PC-9 (cell line): ENCODE measurements at places on chromosomes 3 and 15.

GRCh38 chr3:153829606-153830170 is 291.5 kb upstream of the ARHGEF26 start:
- no peaks in the 10 kb centered on the region for H3K36me3 ChIP-seq
- DNase-seq, result no peak
- H3K27me3 ChIP-seq, result no peaks in the 10 kb centered on the region
- no peak overlapping the region; the same call in 1 of the 2 replicates for H3K27ac ChIP-seq

GRCh38 chr15:57640930-57641682 is 49.4 kb downstream of the MYZAP start:
- H3K27ac ChIP-seq, result no peak overlapping the region
- no peaks in the 10 kb centered on the region for H3K36me3 ChIP-seq
- H3K4me3 ChIP-seq, result no peak overlapping the region
- DNase-seq, result no peak
- no peaks in the 10 kb centered on the region for H3K4me1 ChIP-seq
- no peaks in the 10 kb centered on the region for H3K27me3 ChIP-seq

- DNase-seq, result no peak
- H3K4me1 ChIP-seq, result no peaks in the 10 kb centered on the region
- no peak overlapping the region for H3K4me3 ChIP-seq
- no peak overlapping the region for H3K27ac ChIP-seq
- H3K27me3 ChIP-seq, result no peaks in the 10 kb centered on the region
Observed at GRCh38 chr15:68124700-68125099, 70.6 kb downstream of the PIAS1 start.

- no peak for DNase-seq
- no peaks in the 10 kb centered on the region for H3K36me3 ChIP-seq
- no peak overlapping the region for H3K4me3 ChIP-seq
- no peak overlapping the region for H3K27ac ChIP-seq
- no peaks in the 10 kb centered on the region for H3K27me3 ChIP-seq
Observed at GRCh38 chr15:87871258-87871681, 385.3 kb downstream of the NTRK3 start.

DNA sequence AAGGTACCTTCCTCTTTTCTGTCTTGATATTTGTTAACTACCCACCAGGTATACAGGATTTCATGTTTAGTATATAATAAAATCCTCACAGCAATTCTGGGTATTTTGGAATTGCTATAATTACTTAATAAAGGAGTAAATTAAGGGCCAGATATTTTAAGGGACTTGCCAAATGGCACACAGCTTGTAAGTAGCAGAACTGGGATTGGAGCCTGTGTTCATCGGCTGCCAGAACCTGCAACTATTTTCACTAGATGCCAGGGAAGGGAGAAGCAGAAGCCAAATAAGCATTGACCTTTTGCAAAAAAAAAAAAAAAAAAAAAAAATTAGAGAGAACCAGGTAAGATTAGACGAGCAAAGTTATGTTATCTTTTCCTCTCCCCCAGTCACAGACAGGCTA is 683.3 kb upstream of the CADM2 start:
- H3K4me3 ChIP-seq, result no peak overlapping the region
- no peak overlapping the region for H3K27ac ChIP-seq
- DNase-seq, result no peak
- no peaks in the 10 kb centered on the region for H3K4me1 ChIP-seq
- H3K36me3 ChIP-seq, result no peaks in the 10 kb centered on the region

- H3K36me3 ChIP-seq, result peaks cover 7% of the 10 kb centered on the region
- H3K4me3 ChIP-seq, result no peak overlapping the region
- H3K27me3 ChIP-seq, result no peaks in the 10 kb centered on the region
- H3K4me1 ChIP-seq, result peaks cover 23% of the 10 kb centered on the region
- H3K27ac ChIP-seq, result no peak overlapping the region
Observed at GRCh38 chr3:9930804-9931418, 2.7 kb upstream of the CRELD1 start.

- no peak overlapping the region for H3K27ac ChIP-seq
- H3K4me1 ChIP-seq, result no peaks in the 10 kb centered on the region
- DNase-seq, result no peak
Observed at GRCh38 chr3:63644212-63644797, 8.2 kb upstream of the SNTN start.

DNA sequence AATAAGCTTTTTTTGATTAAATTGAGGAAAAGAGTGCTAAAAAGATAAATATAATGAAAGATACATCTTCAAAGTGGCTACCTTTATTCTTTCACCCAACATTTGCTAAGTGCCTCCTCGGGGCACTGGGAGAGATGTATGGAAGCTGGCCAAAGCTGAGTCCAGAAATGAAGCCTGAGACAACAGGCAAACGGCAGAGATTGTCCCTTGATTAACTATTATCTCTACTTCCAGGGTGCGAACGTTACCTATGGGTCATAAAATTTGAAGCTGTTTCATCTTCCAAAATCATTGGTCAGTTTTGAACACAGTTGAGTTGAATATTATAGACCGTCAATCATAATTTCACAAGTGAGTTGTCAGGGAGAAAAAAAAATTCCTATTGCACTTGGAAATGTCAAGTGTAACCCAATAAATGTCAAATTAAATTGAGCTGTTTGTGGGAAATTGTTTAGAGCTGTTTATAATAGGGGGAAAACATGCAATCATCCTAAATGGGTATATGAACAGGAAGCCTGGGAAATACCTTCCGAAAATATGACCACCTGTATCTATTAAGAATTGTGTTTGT is 73.9 kb downstream of the SUCLG2 start:
- no peaks in the 10 kb centered on the region for H3K36me3 ChIP-seq
- no peak overlapping the region for H3K27ac ChIP-seq
- H3K4me1 ChIP-seq, result no peaks in the 10 kb centered on the region
- no peak for DNase-seq
- no peaks in the 10 kb centered on the region for H3K27me3 ChIP-seq
- H3K4me3 ChIP-seq, result no peak overlapping the region

DNA sequence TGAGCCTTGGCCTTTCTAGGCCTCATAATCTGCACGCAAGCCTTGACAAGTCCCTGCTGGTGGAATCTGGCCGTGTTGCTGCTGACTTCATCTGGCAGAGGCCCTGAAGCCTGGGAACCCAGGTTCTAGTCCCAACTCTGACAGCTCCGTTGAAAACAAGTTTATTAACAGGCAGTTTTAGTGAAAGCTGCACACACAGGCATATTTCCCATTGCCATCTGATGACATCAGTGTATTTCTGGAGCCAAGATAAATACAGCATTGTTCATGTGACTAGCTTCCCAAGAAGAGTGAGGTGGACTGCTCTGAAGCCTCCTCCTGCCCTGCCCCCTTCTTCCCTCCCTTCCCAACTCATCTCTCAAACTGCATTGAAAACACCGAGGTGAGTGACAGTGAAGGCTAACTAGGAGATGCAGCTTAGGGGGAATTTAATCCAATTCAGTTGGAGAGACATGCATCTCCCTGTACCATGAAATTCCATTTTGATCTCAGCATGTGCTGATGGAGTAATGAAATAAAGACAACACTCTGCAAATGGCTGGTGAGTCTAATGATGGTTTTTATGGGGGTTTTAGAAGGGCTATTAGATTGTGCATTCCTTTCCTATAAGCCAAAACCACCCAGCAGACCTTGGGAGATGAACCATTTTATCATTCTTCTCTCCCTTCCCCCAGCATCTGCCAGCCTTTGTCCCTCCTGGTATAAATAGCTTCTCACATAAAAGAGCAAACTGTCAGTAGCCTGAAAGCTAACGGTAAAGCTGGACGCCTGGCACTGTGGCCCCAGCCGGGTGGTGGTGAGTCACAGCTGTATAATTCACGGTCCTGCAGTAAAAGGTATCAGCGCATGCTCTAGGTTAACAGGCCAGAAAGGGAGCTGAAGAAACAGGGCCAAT is 38.0 kb downstream of the PRICKLE2 start:
- peaks cover 50% of the 10 kb centered on the region for H3K4me1 ChIP-seq
- H3K4me3 ChIP-seq, result no peak overlapping the region
- H3K36me3 ChIP-seq, result no peaks in the 10 kb centered on the region
- no peaks in the 10 kb centered on the region for H3K27me3 ChIP-seq
- H3K27ac ChIP-seq, result peak overlapping the region; percentile 29; the same call in 1 of the 2 replicates

DNA sequence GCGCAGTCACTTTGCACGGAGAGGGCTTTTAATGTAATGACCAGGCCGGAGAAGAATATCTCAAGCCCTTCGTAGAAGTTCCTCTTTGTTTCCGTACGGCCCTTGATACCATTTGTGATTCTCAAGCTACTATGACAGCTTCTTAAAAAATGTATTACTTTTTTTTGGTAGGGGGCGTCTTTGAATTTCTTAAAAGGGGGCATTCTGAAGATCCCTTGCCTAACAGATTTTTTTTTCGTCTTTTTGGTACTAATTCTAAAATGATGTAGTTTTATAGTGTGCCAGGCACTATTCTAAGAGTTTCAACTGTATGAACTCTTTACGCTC is 614.0 kb downstream of the MCTP2 start:
- H3K36me3 ChIP-seq, result no peaks in the 10 kb centered on the region
- H3K4me3 ChIP-seq, result no peak overlapping the region
- H3K4me1 ChIP-seq, result no peaks in the 10 kb centered on the region
- DNase-seq, result no peak
